ENCODE measurements at places on chromosomes 2 and 18. TPM values are rescaled to one million over a fixed set of nuclear protein-coding genes. Genes with fewer than 3 reads are reported as not detected.
A peak's percentile ranks its signal among the peaks of the same experiment; 100 is the strongest.

DNA sequence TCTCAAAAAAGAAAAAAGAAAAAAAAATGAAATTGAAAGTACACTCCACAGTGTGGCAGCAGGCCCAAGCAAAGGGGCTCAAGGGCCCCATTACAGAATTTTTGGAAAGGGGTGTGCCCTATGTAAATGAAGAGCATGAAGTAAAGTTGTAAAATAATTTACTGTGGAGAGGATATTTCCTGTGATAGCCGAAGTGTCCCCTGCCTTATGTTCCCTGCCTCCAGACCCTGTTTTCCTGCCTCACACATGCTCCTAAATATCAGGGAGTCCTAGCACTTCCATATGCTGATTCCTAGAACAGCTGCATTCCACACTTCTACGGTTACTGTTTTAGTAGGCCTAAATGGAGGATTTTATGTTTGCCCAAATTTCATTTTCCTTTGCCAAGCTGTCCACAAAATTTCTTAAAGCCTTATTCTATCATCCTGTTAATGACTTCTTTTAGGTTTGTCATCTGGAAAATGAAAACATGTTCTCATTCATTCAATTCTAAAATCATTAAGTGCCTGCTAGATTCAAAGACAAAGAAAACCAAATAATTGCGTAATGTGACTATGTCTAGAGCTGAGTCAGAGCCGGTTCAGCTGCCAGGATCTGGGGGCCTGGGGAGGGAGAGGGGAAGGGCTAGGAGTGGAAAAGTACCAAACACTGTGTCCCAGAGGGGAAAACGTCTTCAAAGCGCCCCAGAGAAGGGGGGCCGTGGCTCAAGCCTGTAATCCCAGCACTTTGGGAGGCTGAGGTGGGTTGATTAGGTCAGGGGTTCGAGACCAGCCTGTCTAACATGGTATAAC is 25.9 kb upstream of the IMPA2 start:
- DNase-seq, result peak; percentile 67

GRCh38 chr2:239532859-239533258 is 132.0 kb upstream of the HDAC4 start:
- DNase-seq, result no peak

- DNase-seq, result peak; percentile 21
Observed at GRCh38 chr2:112582314-112582746, 2.1 kb upstream of the CHCHD5 start.

- DNase-seq, result no peak
Observed at GRCh38 chr2:17319090-17319489, 199.2 kb downstream of the RAD51AP2 start.

DNA sequence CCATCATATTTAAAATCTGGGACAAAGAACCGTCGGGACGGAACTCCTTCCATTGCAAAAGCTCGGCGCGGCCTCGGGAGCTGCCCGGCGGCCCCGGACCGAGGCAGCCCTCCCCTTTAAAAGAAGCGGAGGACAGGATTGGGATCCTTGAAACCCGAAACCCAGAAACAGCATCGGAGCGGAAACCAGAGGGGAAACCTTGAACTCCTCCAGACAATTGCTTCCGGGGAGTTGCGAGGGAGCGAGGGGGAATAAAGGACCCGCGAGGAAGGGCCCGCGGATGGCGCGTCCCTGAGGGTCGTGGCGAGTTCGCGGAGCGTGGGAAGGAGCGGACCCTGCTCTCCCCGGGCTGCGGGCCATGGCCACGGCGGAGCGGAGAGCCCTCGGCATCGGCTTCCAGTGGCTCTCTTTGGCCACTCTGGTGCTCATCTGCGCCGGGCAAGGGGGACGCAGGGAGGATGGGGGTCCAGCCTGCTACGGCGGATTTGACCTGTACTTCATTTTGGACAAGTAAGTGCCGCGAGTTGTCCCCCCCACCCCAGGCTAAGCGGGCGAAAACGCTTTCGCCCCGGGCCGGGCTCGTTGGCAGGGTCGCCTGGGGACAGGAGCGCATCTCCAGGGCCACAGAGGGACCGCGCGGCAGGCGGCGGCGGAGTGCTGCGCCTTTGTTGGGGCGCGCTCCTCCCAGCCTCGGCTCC is at the start of gene ANTXR1:
Gene ANTXR1 (plus strand): TSS at position 38 of the 698 bp plus-strand sequence. CDS start 321 bp downstream, at position 359.
- peak; percentile 45 for DNase-seq

GRCh38 chr2:1900732-1901131 is 156.4 kb upstream of the PXDN start:
- no peak for DNase-seq

The GPR75 gene
- 1.8 TPM for polyA plus RNA-seq

- DNase-seq, result no peak
Observed at GRCh38 chr2:188291617-188292347, at the start of gene GULP1. TSS of gene GULP1 (plus strand) at chr2:188291874. CDS start at chr2:188477703, 185,829 bp downstream.

- DNase-seq, result no peak
Observed at GRCh38 chr18:79257480-79257879, 138.2 kb upstream of the NFATC1 start.

- no peak for DNase-seq
Observed at GRCh38 chr2:27041752-27042151, 9.0 kb downstream of the TMEM214 start.

DNA sequence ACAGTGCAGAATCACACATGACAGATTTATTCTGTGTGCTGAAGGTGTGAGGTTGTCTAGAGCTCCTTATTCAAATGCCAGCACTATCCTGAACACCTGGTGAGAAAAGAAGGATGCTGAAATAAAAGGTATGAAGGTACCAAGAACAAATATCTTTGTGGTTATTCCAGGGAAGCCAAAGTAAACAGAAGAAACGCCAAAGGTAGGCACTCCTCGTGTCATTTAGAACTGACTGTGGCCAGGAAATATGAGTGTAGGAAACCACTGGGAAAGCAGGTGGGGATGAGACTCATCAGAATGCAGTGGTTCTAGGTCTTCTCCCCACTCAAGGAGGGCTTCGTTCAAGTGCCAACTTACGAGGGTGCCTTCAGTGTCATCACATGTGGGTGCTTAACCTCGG is 80.8 kb downstream of the KIF5C start:
- no peak for DNase-seq

The LCT gene
- polyA plus RNA-seq, result not detected

- no peak for DNase-seq
Observed at GRCh38 chr2:101032084-101032776, 30.1 kb downstream of the RPL31 start.

DNA sequence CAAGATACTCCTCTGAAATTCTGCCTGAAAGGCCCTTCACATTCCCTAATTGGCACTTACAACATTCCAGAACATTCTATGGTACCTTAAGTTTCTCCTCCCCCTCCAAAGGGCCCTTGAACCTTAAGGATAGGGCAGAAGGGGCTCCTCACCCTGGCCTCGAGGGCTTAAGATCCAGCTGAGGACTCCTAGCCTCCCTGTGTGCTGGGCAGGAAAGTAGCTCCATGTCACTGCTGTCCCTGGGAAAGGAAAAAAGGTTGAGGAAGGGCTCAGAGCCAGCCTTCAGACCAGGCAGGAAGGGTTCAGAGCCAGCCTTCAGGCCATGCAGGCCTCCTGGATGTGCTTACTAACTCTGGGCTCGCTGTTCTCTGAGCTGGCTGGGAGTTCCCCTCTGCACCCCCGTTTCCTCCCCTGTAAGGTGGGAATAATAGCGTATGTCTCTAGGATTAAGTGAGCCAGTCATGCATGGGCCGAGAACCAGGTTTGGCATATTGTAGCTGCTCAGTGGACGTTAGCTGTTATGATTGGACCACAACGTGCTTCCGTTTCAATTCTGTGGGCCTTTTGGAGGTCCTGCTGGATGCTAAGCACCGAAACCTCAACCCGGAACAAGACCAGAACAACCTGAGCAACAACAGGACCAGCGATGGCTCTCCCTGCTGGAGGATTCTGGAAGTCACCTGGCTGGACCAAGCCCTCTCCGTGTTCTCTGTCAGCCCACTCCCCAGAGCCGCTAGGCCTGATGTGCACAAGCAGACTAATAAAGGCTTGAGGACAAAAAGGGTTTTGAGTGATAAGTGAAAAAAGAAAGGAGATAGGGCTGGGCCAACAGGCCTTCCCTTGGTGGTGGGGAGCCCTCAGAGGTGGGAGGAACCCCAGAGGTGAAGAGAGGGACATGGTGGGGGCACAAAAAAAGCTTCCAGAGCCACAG is 1.0 kb upstream of the B3GNT7 start:
- no peak for DNase-seq

GRCh38 chr2:237706257-237706656 is 78.9 kb downstream of the LRRFIP1 start:
- DNase-seq, result no peak
